DND-41 (cell line): ENCODE measurements at places on chromosomes 13 and 19.

DNA sequence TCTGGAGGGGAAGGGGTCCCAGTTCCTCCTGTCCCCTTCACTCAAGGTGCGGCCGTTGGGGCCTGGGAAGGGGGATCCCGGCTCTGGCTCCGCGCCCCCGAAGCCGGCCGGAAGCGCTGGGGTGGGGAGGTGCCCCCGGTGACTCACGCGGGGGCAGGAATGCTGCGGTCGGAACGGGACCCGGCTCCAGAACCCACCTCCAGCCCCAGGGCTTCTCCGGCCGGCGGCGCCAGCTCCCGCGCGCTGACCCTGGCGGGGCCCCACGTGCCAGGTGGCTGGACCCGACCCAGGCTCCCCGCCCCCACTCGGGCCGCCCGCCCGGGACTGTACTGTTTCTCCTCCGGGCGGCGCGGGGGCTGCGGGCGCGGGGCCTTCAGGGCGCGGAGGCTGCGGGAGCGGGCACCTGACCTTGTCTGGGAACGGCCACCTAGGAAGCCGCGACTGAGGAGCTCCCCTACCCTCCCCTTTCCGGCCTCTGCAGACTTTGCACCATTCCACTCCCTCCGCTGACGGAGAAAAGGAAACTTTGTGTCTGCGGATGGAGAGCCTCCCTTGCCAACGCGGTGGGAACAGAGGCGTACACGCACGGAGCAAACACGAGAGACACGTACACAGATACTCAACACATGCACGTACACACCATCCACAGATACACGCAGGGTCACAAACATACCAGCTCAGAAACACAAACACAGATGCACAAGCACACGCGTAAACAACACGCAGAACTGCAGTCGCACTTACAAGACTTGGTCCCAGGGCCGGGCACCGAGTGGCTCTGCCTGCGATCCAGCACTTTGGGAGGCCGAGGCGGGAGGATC lies 7.2 kb downstream of the AXL start:
- no peak for DNase-seq
- no peak overlapping the region for H3K27ac ChIP-seq
- H3K4me1 ChIP-seq = no peaks in the 10 kb centered on the region
- no peaks in the 10 kb centered on the region for H3K36me3 ChIP-seq

- H3K4me1 ChIP-seq = no peaks in the 10 kb centered on the region
- H3K27ac ChIP-seq = no peak overlapping the region
- no peak overlapping the region for H3K4me3 ChIP-seq
- H3K36me3 ChIP-seq = no peaks in the 10 kb centered on the region
Observed at GRCh38 chr13:34748073-34748472, 194.0 kb upstream of the NBEA start.

GRCh38 chr13:99086267-99087097 lies 108.6 kb upstream of the DOCK9 start:
- no peaks in the 10 kb centered on the region for H3K27me3 ChIP-seq
- peaks cover 42% of the 10 kb centered on the region for H3K4me1 ChIP-seq
- H3K27ac ChIP-seq = peak overlapping the region; percentile 87

- peaks cover 13% of the 10 kb centered on the region for H3K36me3 ChIP-seq
- H3K27ac ChIP-seq = no peak overlapping the region
- peaks cover 56% of the 10 kb centered on the region for H3K4me1 ChIP-seq
- DNase-seq = no peak
Observed at GRCh38 chr19:38654628-38655055, 7.2 kb downstream of the ACTN4 start.

- no peak for DNase-seq
- no peak within 1 kb of the TSS for H3K27ac ChIP-seq
- H3K4me1 ChIP-seq = no peaks in the 10 kb centered on the region
- no peaks in the 10 kb centered on the region for H3K27me3 ChIP-seq
Observed at GRCh38 chr19:38975214-38975860, at the start of gene FBXO17. Gene FBXO17, minus strand, starts transcription at chr19:38975742. Its CDS starts 25,423 bp downstream, at chr19:38950319.
